ENCODE measurements at places on chromosomes 4 and X.

GRCh38 chr4:6734165-6734786 is 18.3 kb downstream of the BLOC1S4 start:
- no peak overlapping the region for H3K4me3 ChIP-seq
- DNase-seq, result no peak
- no peaks in the 10 kb centered on the region for H3K36me3 ChIP-seq
- H3K27me3 ChIP-seq, result no peaks in the 10 kb centered on the region

DNA sequence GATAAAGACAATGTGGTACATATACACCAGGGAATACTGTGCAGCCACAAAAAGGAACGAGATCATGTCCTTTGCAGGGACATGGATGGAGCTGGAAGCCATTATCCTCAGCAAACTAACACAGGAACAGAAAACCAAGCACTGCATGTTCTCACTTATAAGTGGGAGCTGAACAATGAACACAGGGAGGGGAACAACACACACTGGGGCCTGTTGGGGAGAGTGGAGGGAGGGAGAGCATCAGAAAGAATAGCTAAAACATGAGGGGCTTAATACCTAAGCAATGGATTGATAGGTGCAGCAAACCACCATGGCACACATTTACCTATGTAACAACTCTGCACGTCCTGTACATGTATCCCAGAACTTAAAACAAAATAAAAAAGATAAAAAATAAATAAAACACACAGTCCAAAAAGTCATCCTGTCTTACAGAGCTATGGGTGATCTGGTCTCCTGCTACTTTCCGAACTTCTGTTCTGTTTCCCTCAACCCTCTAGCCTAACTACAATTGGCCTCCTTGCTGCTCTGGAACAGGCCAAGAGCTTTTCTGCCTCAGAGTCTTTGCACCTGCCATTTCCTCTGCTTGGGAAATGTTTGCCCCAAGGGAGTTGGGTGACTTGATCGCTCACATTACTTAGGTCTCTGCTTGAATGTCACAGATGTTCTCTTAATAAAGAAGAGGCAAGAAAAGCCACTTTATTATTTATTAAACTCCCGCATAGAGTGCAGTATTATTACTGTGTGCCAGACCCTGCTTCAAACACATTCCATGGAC is 1.1 kb upstream of the CD38 start:
- peaks cover 20% of the 10 kb centered on the region for H3K27me3 ChIP-seq
- no peak overlapping the region for H3K27ac ChIP-seq
- H3K4me1 ChIP-seq, result peaks cover 5% of the 10 kb centered on the region
- H3K4me3 ChIP-seq, result no peak overlapping the region
- no peaks in the 10 kb centered on the region for H3K36me3 ChIP-seq

DNA sequence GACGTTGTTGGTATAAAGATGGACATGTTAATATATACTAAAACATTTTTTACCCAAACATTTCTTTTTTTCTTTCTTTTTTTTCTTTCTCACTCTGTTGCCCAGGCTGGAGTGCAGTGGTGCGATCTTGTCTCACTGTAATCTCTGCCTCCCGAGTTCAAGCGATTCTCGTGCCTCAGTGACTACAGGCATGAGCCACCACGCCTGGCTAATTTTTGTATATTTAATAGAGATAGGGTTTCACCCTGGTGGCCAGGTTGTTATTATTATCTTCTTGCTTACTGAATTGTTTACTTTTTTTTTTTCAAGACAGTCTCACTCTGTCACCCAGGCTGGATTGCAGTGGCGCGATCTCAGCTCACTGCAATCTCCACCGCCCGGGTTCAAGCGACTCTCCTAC is 68.8 kb downstream of the HOPX start:
- DNase-seq, result no peak
- H3K4me3 ChIP-seq, result no peak overlapping the region
- H3K27ac ChIP-seq, result no peak overlapping the region
- H3K36me3 ChIP-seq, result no peaks in the 10 kb centered on the region
- peaks cover 4% of the 10 kb centered on the region for H3K27me3 ChIP-seq
- peaks cover 6% of the 10 kb centered on the region for H3K4me1 ChIP-seq

DNA sequence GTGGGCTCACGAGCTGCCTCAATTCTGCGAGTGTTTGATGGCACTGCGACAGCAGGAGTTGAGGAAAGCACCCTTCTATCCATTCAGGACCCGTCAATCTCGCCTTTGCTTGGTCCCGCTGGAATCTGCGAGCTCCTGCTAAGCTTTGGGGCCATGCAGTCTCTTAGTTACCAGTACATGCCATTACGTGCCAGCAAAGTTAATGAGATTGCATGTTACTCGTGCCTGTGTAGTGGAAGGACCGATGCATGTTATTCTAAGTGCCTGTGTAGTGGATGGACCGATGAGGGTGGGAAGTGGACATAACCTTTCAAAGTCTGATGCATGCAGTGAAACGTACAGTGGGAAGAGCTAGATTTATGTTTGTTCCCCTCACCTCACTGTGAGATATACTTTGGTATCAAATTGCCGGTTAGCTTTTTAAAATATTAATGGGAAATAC is 569 bp downstream of the RPS3A start:
- peak overlapping the region; percentile 92 for H3K4me3 ChIP-seq
- no peaks in the 10 kb centered on the region for H3K4me1 ChIP-seq
- peaks cover 21% of the 10 kb centered on the region for H3K36me3 ChIP-seq
- no peaks in the 10 kb centered on the region for H3K27me3 ChIP-seq
- peak; percentile 4 for DNase-seq
- peak overlapping the region; percentile 37 for H3K27ac ChIP-seq

- no peak for DNase-seq
- H3K27ac ChIP-seq, result no peak overlapping the region
- peaks cover 4% of the 10 kb centered on the region for H3K36me3 ChIP-seq
- no peak overlapping the region for H3K4me3 ChIP-seq
These were observed 1.5 kb upstream of the EIF1AX start for GRCh38 chrX:20143111-20143510.

DNA sequence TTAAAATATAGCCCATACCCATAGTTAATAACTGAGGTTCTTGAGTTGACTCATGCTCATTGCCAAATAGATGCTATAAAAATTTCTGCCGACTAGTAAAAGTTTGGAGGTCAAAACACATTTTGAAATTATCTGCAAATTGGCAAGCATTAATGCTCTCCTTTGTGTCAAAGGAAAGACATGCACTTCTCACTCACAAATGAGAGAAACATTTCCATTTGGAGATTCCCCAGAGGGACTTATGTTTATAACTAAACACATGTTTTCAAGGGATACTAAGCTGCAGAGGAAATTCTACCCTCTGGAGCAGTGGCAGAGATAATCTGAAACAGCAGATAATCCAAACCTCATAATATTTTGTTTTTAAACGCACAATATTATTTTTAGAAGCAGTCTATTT is 45.7 kb upstream of the CCDC160 start:
- no peak overlapping the region for H3K27ac ChIP-seq
- no peak for DNase-seq
- no peak overlapping the region for H3K4me3 ChIP-seq
- no peaks in the 10 kb centered on the region for H3K27me3 ChIP-seq
- H3K4me1 ChIP-seq, result no peaks in the 10 kb centered on the region

- no peak for DNase-seq
- H3K4me3 ChIP-seq, result no peak overlapping the region
- no peaks in the 10 kb centered on the region for H3K4me1 ChIP-seq
These were observed 674.8 kb downstream of the IQCM start for GRCh38 chr4:149140841-149141240.

GRCh38 chr4:73222466-73223257 is 35.9 kb downstream of the ANKRD17 start:
- no peaks in the 10 kb centered on the region for H3K36me3 ChIP-seq
- H3K27me3 ChIP-seq, result no peaks in the 10 kb centered on the region
- H3K4me3 ChIP-seq, result no peak overlapping the region
- DNase-seq, result peak; percentile 89
- H3K27ac ChIP-seq, result peak overlapping the region; percentile 46
- peaks cover 2% of the 10 kb centered on the region for H3K4me1 ChIP-seq

DNA sequence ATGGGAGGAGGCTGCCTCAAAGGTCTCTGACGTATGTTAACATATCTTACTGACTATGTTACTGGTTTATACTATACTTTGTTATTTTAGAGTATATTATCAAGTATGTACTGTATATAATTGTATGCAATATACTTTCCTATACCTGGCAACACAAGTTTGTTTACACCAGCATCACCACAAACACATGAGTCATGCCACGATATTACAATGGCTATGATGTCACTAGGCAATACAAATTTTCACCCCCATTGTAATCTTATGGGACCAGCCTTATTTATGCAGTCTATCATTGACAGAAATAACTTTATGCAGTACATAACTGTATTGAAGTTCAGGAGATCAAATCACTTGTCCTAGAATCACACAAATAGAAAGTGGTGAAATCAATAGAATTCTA is 329.9 kb upstream of the SLC7A11 start:
- H3K27me3 ChIP-seq, result no peaks in the 10 kb centered on the region
- H3K27ac ChIP-seq, result no peak overlapping the region

- H3K27ac ChIP-seq, result no peak overlapping the region
- H3K4me3 ChIP-seq, result no peak overlapping the region
- peaks cover 1% of the 10 kb centered on the region for H3K36me3 ChIP-seq
- H3K4me1 ChIP-seq, result no peaks in the 10 kb centered on the region
- DNase-seq, result no peak
These were observed 78.9 kb downstream of the MBNL3 start for GRCh38 chrX:132409780-132410556.

GRCh38 chr4:109916027-109916409 is 3.3 kb downstream of the EGF start:
- H3K27me3 ChIP-seq, result no peaks in the 10 kb centered on the region
- no peaks in the 10 kb centered on the region for H3K36me3 ChIP-seq
- no peak overlapping the region for H3K4me3 ChIP-seq
- no peak overlapping the region for H3K27ac ChIP-seq

- H3K36me3 ChIP-seq, result no peaks in the 10 kb centered on the region
- DNase-seq, result no peak
- H3K4me1 ChIP-seq, result no peaks in the 10 kb centered on the region
- H3K27ac ChIP-seq, result no peak overlapping the region
- H3K4me3 ChIP-seq, result no peak overlapping the region
- H3K27me3 ChIP-seq, result no peaks in the 10 kb centered on the region
These were observed 63.2 kb upstream of the SLC4A4 start for GRCh38 chr4:71275570-71275969.

DNA sequence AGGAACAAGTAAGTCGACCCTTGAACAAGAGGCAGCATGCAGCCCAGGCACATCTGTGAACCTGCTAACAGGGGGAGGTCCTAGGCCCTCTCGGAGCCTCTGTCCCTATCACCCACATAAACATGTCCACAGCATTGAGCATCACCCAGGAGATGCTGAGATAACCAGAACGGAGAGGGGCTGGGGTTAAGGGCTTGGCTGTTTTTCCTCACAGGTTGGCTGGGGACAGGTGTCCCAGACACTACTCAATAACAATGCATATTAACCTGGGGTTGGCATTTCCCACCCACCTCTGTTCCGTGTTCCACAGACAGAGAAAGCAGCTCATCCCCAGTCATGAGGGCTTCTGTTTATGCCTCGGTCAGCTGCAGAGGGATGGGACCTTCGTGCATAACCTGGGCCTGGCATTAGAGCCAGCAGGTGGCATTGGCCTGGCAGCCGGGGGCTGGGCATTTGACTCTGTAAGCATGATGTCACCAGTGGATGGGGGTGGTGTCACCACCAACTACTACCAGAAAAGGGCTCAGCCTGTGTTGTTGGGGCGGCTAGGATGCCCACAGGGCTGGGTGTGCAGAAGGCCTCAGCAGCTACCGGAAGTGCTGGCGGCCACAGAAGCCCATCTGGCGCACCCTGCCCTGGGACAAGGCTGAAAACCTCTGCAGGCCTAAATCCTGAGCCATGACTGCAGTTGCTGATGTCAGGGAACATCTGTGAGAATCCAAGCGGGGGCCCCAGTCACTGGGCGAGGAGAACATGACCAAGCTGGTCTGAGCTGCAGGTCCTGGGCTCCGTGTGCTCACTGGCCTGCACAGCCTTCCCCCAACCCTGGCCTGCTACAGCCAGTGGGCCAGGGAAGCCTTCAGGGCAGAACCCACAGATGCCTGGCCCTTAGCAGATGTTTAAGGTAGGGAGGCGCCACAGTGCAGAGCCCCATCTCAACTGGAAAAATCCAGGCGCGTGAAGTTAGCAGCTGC is 351.4 kb downstream of the NR3C2 start:
- H3K27me3 ChIP-seq, result no peaks in the 10 kb centered on the region
- H3K4me1 ChIP-seq, result no peaks in the 10 kb centered on the region
- no peak overlapping the region for H3K4me3 ChIP-seq
- H3K36me3 ChIP-seq, result no peaks in the 10 kb centered on the region
- DNase-seq, result no peak

DNA sequence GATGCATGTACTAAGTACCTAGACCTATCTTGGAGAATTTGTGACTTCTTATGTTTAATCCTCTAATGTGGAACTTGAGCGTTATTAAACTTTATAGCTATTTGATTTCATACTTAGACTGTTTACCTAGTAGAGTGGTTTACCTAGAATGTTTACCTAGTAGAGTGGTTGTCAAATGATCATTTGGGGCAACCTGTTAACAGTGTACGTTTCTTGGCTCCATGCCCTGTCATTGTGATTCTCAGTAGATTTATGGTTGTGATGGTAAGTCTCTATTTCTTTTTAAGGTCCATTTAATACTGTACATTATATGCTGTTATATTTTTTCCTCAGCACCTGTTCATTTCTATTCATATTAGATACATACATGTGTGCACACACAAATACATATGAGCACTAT is 233.0 kb upstream of the MAD2L1 start:
- no peaks in the 10 kb centered on the region for H3K27me3 ChIP-seq
- no peak overlapping the region for H3K27ac ChIP-seq
- H3K4me1 ChIP-seq, result no peaks in the 10 kb centered on the region
- no peaks in the 10 kb centered on the region for H3K36me3 ChIP-seq
- H3K4me3 ChIP-seq, result no peak overlapping the region

GRCh38 chrX:139332441-139332840 is 198.1 kb upstream of the F9 start:
- H3K4me3 ChIP-seq, result no peak overlapping the region
- H3K4me1 ChIP-seq, result no peaks in the 10 kb centered on the region
- no peak overlapping the region for H3K27ac ChIP-seq
- no peaks in the 10 kb centered on the region for H3K27me3 ChIP-seq

Data from trophoblast cell (in vitro differentiated cells and primary cell).